Left renal pelvis (tissue), 4 donors: ENCODE measurements at places on chromosomes 7 and 10.

- DNase-seq: no peak
These were observed 28.0 kb downstream of the MICU1 start for GRCh38 chr10:72597897-72598296.

DNA sequence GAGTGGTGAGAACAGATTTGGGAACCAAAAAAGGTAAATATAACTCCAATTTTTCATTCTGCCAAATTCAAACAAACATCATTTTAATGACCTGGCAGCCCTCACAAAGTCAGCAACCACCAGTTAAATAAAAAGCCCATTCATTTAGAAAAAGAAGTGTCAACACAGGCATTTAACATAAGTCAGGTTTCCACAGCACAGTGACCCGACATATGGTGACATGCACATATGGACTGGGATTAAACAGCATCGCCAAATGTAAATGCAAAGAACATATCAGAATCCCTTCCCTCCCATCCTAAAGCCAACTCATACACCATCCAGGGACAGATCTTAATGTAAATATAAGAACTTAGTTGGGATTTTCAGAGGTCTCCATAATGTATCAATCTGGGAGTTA lies 293.2 kb downstream of the FGFR2 start:
- DNase-seq: no peak

DNA sequence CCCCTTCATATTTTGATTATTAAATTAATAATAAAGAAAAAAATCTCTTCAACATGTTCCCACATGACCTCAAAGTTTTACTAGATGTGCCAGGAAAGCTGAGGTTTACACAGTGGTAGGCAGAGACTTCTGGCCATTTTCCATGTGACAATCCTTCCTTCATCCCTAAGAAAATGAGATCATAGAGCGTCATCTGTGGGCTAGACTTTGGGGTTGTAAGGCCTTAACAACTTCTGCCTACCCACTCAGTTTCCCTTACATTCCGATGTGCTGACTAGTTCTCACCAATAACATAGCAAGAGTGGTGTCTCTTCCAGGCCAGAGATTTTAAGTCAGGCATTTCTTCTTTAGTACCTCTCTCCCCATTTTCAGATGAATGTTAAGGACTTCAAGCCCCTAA lies 171.1 kb upstream of the PHF14 start:
- DNase-seq: no peak

GRCh38 chr10:130510755-130511154 lies 374.6 kb downstream of the GLRX3 start:
- DNase-seq: no peak

GRCh38 chr10:67923551-67923950 lies 39.1 kb downstream of the SIRT1 start:
- DNase-seq: no peak

GRCh38 chr10:7288060-7288690 lies 122.7 kb downstream of the SFMBT2 start:
- no peak for DNase-seq

- no peak for DNase-seq
These were observed 139.9 kb downstream of the EGFR start for GRCh38 chr7:55158541-55159382.

- no peak for DNase-seq
These were observed 3.1 kb upstream of the CUX1 start for GRCh38 chr7:101814081-101814990.

GRCh38 chr10:93566435-93567276 lies at the start of gene FFAR4:
TSS of gene FFAR4 (plus strand) at chr10:93566665. CDS start at chr10:93566721, 56 bp downstream.
- no peak for DNase-seq

DNA sequence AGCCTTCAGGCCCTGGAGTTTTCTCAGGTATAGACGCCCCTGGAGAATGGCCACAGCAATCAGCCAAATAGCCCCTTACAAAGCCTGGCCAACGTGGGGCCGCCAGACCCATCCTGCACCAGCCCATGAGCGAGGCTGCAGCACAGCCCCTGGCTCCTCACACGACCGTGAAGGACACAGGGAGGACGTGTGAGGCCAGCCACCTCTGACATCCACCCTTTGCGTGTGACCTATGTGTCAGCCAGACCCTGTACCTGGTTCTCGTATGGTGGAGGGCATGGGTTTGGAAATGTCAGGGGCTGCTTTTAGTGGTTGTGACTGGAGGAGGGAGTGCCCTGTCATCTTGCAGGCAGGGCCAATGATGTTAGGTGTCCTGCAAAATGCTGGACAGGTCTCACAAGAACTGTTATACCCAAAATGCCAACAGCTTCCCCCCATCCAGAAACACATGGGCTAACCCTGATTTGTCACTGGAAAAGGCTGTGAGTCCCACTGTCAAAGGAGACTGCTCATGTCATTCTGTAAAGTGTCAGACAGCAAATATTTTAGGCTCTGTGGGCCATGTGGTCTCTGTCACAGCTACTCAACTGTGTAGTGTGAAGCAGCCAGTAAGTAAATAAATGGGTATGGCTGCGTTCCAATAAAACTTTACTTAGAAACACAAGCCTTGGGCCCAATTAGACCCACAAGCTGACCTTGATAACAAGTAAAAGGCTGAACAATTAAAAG lies 30.0 kb downstream of the NOD1 start:
- no peak for DNase-seq

DNA sequence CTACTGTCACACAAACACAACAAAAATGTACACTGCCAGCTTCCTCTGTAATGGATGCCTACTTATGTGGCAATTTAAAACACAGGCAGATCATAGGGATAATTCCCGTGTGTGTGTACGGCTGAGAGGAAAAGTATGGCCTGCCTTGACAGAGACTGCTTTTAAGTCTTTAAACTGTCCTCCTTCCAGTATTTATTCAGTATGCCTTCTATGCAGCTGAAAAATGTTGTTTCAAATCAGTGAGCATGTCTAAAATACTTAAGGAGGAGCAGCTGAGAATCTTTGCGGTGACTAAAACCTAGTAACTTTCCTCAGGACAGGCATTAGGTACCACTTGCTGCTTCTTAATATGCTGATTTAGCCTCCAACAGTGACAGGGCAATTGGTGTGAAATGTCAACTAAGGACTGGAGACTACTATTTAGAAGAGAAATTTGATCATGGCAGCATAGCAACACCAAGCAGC lies 126.3 kb downstream of the CACNA2D1 start:
- DNase-seq: no peak

DNA sequence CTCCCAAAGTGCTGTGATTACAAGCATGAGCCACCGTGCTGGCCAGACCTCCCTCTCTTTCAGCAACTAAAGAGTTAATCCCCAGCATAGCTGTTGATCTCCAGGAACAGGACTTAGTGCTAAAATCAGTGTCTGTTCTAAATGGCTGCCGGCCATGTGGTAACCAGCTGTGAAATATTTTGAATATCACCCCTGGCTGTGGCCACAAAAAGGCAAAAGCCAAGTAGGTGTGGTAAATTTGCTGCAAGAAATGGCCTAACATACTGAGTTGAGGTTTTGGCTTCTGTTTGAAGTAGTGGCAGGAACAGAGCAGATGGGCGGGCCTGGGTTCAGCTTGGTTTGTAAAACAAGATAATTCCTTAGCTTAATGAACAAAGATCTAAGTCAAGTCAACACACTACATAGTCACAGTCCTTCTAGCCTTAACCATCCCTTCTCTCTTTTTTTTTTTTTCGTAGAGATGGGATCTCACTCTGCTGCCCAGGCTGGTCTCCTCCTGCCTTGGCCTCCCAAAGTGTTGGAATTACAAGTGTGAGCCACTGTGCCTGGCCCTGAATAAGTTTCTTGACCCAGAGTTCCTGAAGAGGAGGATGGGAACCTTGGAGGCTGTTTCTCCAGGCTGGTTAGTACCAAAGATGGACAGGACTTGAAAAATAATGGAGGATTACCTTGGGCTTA lies 22.7 kb upstream of the AGFG2 start:
- DNase-seq: no peak

- no peak for DNase-seq
These were observed 145.2 kb upstream of the PFKP start for GRCh38 chr10:2921956-2922680.

- DNase-seq: no peak
These were observed 104.9 kb upstream of the MBL2 start for GRCh38 chr10:52877451-52877850.

DNA sequence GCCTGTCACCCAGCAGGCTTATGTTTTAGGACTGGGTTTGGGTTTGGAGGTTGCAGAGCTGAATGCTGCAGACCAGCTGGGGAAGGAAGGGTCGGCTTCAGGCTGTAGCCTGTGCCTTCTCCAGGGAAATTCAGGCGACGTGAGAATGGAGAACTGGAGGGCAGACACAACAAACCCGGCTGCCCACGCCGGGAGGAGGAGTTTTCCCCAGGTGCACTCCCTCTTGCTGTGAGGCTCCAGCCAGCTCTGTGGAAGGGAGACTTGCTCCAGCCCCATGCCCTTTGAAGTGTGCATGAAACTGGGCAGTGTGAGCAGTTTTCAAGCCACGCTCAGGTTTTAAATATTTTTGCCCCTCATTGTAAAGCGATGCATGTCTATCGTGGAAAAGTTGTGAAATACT lies 279.1 kb downstream of the CCSER2 start:
- no peak for DNase-seq
